ENCODE measurements at places on chromosomes 5 and 9.
A peak's percentile ranks its signal among the peaks of the same experiment; 100 is the strongest.

GRCh38 chr5:137199966-137200365 lies 299.2 kb downstream of the SPOCK1 start:
- DNase-seq, result no peak

DNA sequence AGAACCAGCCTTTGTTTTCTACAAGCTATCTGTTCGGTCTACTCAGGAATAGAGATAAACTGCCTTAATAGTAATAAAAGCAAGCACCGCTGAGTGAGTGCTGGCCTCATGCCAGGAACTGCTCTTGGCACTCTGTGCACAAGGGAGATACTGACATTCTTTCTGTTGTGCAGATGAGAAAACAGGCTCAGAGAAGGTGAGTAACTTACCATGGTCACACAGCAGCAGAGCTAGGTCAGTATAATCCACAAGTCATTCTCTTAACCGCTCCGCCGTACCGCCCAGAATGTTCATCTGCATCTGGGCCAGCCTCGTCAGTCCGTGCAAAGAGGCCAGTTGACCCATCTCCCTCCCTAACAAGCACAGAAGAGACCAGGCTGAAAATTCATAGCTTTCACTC lies 27.4 kb downstream of the QRFP start:
- DNase-seq, result no peak

DNA sequence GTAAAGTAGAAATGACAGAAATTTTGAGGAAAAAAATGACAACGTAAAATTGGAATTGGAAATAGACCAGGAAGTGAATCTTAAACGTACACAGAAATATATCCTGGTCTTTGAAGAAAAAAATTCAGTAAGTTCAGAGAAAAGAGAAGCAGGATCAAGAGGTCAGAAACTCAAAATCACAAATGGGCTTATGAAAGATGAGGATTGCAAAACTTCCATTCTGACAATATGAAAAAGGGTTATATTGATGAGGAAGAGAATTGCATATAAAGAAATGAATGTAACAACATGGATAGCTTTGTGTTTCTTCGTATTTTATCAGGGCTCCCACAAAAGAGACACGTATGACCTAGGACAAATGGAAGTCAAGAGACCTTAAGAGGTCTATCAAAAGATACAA lies 58.1 kb downstream of the OXCT1 start:
- DNase-seq, result no peak

GRCh38 chr9:99119976-99120655 lies 15.2 kb downstream of the TGFBR1 start:
- DNase-seq, result peak; percentile 44

DNA sequence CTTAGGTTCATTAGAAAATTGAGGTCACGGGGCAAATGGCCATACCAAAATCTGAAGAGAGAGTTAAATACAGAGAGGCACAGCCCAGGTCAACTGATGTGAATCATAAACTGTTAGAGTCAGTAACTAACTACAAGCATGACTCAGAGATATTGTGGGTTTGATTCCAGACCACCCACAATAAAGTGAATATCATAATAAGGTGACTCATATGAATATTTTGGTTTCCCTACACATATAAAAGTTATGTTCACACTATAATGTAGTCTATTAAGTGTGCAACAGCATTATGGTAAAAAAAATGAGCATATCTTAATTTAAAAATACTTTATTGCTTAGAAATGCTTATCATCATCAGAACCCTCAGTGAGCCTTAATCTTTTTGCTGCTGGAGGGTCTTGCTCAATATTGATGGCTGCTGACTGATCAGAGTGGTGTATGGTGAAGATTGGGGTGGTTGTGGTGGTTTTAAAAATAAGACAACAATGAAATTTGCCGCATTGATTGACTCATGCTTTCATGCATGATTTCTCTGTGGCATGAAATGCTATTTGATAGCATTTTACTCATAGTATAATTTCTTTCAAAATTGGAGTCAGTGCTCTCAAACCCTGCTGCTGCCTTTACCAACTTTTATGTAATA lies 53.1 kb upstream of the EDIL3 start:
- no peak for DNase-seq

DNA sequence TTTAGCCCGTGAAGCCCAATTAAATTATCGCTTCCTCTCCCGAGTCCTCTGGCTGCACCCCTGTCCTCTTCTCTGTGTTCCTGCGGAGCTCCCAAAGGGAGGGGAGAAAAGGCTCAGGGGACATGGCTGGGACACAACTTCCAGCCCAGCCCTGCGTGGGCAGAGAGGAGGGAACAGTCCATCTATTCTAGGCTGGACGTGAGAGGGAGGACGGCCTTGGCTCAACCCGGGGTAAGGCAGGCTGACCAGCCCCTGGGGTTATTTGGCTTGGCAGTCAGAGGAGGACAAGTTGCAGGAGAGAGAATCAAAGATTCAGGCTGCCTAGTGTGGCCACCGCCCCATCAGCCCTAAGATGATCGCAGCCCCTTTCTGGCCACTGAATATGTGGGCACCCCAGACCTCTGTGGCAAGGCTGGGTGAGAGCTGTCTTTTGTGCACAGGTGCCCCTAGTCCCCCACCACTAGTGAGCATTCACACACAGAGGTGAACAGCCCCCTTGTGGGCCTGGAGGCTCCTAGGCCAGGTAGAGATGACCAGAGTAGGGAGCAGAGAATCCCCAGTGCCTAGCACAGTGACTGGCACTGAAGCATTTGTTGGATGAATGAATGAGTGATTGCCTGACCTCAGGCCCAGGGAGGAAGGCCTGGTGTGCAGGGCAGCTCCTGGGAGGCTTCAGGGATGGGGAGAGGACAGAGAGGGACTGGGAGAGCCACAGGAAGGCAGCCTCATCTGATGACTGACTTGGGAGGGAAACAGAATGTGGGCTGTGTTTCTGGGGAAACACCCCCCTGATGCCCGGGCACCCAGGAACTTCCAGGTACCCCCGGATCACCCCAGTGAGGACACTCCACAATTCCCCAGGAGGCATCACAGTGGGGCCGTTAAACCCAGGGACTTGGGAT lies 133.9 kb downstream of the C9orf50 start:
- peak; percentile 43 for DNase-seq

DNA sequence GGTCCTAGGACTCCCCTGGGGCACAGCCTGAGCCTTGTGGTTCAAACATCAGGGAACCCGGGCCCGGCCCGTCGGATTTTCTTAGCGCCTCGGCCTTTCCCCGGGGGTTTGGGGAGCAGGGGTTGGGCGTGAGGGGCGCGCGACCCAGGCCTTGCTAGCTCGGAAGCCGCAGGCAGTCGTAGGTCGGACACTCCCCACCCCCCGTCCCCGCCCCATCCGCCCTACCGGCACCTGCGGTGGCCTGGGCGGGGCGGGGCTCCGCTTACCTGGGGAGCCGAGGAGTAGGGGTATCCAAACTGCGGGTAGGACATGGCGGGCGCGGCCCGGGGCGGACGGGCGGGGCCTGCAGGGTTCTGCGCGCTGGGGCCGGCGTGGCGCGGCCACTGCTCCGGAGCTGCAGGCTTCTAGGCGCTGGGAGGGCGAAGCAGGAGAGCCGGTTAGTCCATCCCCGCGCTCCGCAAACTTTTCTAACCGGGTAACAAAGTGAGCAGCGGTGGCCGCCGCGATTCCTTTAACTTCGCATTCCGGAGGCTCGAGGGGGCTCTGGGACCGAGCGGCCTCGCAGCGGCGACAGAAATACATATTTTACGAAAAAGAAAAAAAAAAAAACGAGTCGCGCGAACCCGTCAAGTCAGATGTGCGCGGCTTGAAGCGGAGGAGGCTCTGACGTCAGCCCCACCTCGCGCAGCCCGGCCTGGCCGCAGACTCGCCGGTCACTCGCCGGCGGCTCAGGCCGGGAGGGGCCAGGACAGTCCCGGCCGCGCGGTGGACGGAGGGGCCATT lies at the start of gene IRX4:
IRX4 (minus strand) TSS at position 589 of the 783 bp plus-strand sequence; CDS start at position 311, 278 bp downstream.
- peak; percentile 19 for DNase-seq

- DNase-seq, result no peak
Observed at GRCh38 chr9:16687678-16688369, 182.6 kb downstream of the BNC2 start.

DNA sequence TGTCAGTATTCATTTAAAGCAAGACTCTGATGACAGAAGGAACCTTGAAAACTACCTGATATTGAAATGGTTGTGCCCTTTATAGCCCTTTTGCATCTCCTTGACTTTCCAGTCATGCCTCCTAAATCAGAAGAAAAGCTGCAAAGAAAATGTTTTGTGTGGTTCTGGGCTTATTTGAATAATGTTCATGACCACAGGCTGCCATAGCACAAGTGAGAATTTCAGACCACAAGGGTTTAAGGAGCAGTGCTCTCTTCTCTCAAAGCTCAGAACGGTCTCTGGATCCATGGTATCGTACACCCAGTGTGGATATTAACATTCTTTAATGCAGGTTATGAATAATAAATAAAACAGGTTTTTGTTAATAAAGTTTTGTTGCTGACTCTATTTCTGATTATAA lies 54.2 kb downstream of the GPR107 start:
- DNase-seq, result no peak

DNA sequence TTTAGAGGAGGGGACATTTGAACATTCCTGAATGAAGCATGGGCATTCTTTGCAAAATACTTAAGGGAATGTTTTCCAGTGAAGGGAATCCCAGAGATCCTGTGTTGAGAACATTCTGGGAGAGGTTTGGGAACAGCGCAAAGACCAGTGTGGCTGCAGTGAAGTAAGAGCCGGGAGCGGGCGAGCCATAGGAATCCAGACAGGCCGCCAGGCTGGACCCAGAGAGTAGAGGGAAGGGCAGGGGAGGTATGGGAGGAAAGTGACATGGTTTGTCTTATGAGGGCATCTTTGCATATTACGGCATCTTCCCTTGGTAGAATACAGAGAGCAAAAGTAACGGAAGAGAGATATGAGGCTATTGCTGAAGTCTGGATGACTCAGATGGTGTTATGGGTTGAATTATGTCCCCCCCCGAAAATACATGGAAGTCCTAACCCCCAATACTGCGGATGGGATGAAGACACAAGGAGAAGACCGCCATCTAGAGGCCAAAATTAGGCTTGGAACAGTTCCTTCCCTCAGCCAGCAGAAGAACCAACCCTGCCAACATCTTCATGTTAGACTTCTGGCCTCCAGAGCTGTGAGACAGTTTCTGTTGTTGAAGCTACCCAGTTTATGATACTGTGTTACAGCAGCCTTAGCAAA lies 268.2 kb downstream of the MAST4 start:
- DNase-seq, result peak; percentile 78

DNA sequence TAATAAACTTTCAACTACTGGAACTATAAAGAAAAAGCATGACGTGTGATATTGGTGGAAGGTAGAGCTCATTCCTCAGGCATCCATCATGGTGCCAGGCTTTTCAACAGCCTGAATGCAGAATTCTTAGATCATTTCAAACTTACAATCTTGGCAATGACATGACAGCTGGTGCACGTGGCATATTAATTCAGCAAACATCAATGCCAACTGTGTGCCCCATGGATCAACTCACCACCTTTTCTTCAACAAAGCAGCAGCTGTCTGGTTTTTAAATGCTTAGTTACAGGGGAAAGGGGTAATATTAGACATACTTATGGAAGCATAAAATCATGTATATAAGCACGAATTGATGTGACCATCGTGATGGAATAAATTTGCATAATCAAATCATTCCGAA lies 56.0 kb upstream of the OR13F1 start:
- DNase-seq, result no peak

DNA sequence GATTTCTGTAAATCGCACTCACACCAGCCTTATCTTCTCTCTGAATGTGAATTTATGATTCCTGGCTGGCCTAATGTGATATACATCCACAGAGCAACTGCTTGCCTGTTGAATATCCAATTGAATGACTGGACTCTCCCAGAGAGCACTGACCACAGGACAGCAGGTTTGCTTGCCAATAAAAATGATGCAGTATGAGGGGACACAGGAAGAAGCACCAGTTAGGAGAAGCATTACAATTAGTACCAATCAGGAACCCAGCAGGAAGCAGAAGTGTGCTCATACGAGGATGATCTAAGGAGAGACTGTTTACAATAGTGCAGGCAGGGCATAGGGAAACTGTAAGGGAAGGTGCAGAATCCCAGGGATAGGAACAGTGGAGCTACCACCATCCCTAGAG lies 127.2 kb upstream of the ZNF366 start:
- no peak for DNase-seq

DNA sequence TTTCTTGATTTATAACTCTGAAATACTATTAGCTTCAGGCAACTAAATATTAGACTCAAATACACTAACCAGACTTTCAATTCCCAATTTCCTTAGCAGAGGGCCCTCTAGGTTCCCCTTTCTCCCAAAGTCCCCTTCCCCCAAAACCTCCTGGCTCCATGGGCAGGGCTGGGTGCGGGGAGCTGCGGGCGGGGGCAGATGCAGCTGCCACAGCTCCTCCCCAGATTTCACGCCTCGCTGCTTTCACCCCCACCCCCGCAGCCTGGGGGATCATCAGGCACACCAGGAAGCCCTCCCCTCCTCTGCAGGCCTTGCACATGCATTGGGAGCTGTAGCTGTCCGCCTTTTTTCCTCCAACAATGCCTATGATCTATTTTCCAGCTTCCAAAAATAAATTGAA lies 82.8 kb upstream of the SPATA31C2 start:
- peak; percentile 59 for DNase-seq

Data from suppressor macrophage (primary cell).